NCI-H1092 (cell line): ENCODE measurements at places on chromosomes 11 and 22.

GRCh38 chr11:72591785-72592502 lies 82.3 kb downstream of the PDE2A start:
- DNase-seq: peak; percentile 23

DNA sequence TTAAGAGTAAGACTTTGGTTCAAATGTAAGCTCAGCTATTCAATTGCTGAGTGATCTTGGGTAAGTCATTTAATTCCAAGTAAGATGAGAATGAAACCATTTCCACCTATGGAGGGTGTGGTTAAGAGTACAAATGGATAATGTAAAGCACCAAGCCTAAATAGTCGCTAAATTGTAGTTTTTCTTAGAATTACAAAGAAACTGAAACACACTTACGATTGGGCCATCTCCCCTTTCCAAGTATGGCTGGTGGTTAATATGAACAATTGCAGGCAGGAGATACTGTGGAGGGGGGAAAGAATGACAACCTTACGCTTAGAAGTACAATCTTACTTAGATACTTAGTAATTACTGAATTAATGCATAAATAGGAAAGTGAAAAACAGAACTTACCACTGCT lies 8.2 kb downstream of the DDX17 start:
- DNase-seq: no peak

- no peak for DNase-seq
Measured at GRCh38 chr11:122336706-122337105, 220.7 kb upstream of the BLID start.

DNA sequence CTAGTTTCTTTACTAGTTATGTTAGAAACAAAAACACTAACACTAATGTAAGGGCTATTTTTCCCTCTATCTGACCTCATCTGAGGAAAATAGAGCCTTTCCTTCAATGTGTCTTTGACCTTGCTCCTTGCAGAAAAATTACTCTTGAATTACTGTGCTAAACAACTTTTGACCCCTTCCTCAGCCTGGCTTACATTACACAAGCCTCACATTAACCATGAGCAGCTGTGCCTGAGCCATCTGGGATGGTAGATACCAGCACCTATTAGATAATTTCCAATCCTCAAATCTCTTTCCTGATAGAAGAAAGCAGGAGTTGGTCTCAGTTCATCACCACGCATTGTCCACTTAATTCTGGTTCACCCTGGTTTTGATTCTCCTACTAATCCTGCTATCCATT lies 134.4 kb upstream of the NCAM1 start:
- DNase-seq: no peak
